ENCODE measurements at places on chromosomes 7 and 10. TPM values are rescaled to one million over a fixed set of nuclear protein-coding genes. Genes with fewer than 3 reads are reported as not detected.

GRCh38 chr7:42035210-42035609 lies 201.8 kb downstream of the GLI3 start:
- DNase-seq: no peak

DNA sequence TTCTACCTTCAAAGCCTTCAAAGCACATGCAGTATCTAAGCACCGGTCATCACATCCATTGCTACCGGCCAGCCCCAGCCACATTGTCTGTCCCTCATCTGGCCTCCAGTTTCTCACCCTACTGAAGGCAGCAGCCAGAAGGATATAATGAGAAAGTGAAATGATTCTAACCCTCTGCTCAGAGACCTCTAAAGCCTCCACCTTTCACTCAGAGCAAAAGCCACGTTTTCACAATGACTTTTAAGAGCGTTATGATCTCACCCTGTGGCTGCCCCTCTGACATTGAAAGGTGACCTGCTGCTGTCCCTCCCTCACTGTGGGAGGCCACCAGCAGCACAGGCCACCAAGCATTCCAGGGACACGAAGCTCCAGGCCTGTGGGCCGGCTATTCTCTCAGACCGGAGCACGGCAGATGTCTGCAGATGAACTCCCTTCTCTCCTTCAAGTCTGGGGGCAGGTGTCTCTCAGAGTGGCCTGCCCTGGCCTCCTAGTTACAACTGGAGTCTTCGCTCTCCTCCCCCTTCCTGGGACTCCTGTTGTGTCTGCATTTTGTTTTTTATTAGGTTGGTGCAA lies 94.9 kb upstream of the EEPD1 start:
- no peak for DNase-seq

DNA sequence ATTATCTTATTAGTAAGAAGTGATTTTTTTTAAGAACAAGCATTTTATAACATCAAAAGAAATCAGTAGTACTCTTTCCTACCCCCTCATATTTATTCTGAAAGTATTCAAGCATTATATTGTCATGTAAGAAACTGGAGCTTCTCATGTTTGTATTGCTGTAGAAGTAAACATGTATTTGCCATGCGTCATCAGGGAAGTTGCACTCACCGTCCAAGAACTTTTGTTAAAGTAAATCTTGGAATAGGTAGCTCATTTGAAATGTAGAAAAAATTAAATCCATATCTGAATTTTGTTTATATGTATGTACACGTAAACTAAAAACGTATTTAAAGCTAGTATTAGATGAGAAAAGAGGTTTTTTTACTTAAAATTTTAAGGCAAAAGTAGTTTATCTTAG lies 96.8 kb downstream of the PTEN start:
- no peak for DNase-seq

GRCh38 chr10:11225935-11226334 lies 208.3 kb downstream of the CELF2 start:
- DNase-seq: no peak

- DNase-seq: no peak
Observed at GRCh38 chr10:9811601-9812000, 1206.1 kb upstream of the CELF2 start.

DNA sequence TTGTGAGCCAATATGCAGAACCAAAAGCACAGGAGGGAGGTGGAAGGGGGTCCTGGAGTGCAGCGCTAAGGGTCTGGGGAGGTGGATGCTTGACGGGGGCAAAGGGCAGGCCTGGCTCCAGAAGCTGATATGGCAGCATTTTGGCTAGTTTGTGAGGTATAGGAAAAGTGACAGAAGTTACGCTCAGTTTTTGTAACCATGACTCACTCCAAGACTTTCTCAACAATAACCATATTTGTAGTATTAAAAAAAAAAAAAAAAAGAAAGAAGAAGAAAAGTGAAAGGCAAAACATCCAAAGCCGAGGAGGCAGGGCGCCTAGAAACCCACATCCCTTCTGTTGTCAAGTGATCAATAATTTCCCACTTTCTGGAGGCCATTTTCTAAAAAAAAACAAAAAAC lies 92.3 kb downstream of the RNF216 start:
- no peak for DNase-seq

- DNase-seq: no peak
Observed at GRCh38 chr10:42830237-42830636, 47.6 kb downstream of the BMS1 start.

GRCh38 chr7:2487586-2488271 lies 11.5 kb upstream of the GRIFIN start:
- no peak for DNase-seq

GRCh38 chr7:112400141-112400540 lies 50.1 kb upstream of the IFRD1 start:
- peak; percentile 39 for DNase-seq

DNA sequence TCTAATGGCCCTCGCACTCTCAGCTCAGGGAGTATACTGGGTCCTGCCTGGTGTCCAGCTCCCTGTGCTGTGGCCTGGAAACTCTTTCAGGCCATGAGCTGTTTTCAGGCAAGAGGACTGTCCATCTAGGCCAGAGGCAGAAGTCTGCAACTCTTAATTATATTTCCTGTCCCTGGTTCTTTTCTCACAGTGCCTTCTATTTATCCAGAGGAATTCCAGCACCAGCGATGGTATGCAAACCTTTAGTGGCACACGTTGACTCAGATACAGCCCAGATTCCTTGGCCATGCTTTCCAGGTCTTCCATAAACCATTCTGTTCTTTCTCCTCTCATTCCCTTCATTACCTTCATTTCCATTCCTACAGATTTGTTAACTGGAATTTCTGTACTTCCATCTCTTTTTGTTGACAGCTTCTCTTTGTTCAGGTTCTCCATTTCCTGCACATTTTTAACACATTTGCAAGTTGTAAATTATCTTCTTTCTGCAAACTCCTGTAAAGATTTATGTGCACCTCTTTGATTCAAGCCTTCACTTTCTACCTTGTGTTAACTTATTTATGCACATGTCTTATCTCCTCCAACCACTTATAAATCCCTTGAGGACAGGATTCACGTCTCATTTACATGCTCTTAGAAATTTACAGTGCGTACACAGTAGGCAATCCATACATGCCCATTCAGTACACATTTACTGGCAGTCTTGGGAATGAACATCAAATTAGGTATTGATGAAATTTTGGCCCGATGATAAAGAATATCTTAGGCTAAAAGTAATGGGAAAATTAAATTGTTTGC lies 172.1 kb downstream of the CELF2 start:
- no peak for DNase-seq

ELN gene
- total RNA-seq: not detected

- DNase-seq: no peak
Observed at GRCh38 chr10:85224366-85224940, 896.1 kb downstream of the CCSER2 start.

All from PC-3 (cell line).